ENCODE measurements at places on chromosomes 3 and 15.

- DNase-seq: no peak
Observed at GRCh38 chr3:16050641-16051467, 123.6 kb upstream of the GALNT15 start.

DNA sequence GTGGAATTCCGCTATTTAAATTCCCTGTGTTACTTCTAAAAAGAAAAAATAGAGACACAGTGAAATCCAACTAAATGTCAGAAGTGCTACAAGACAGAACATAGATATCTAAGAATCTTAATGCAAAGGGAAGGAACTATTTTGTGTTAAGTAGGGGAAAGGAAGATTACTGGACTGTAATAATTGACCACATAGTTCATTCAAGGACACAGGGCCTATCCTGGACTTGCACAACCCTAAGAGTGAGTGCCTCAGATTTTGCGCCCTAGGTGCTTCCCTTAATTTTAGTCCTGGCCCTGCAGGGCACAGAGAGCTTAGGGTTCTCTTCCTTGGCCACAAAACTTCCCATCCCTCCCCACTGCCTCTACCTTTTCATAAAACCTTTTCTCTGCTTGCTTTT lies 3.5 kb upstream of the IL20RB start:
- DNase-seq: no peak

DNA sequence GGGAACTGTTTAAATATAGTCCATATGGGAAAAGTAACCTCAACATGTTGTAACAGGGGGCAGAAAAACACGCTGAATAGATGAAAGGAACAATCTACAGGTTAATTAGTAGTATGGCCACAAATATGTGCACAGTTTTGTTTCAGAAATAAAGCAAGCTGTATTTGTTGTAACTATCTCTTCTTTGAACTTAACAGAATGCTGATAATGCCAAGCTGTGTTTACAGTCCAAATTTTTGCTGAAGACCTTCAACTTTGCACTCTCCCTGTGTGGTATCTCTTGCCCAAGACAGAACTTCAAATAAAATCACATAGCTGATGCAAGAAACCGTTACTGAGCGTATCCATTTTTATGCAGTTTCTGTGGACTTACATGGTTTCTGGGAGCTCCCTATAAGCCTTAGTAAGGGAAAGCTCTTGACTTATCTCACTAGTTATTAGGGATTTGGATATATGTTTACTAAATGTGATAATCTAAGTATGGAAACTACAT lies 425.4 kb upstream of the TPRG1 start:
- no peak for DNase-seq

GRCh38 chr15:70505411-70505919 lies 257.9 kb downstream of the UACA start:
- DNase-seq: peak; percentile 22
